AML-193 (cell line): ENCODE measurements at places on chromosomes 7 and 10.

GRCh38 chr7:118758582-118758981 lies 534.1 kb downstream of the ANKRD7 start:
- DNase-seq, result no peak

- no peak for DNase-seq
Observed at GRCh38 chr7:151275813-151276577, 27.5 kb upstream of the SMARCD3 start.

GRCh38 chr7:148657929-148658328 lies 40.8 kb upstream of the CUL1 start:
- no peak for DNase-seq

DNA sequence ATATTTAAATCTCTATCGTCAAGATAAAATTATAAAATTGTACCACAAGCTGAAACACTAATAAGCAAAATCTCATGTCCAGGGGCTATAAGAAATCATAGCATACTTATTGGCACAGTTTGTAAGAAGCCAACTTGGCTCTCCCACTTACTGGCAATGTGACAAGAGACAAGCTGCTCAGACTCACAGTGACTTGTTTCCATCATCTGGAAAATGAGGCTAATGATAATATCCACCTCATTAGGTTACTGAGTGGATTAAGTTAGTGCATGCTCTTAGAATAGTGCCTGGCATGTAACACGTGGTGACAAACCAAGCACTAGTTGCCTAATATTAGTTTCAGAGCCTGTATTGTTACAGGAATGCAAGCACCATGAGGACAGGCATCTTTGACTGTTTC lies 234.4 kb downstream of the GLI3 start:
- no peak for DNase-seq

- no peak for DNase-seq
Observed at GRCh38 chr10:16933783-16934182, 116.6 kb upstream of the RSU1 start.

DNA sequence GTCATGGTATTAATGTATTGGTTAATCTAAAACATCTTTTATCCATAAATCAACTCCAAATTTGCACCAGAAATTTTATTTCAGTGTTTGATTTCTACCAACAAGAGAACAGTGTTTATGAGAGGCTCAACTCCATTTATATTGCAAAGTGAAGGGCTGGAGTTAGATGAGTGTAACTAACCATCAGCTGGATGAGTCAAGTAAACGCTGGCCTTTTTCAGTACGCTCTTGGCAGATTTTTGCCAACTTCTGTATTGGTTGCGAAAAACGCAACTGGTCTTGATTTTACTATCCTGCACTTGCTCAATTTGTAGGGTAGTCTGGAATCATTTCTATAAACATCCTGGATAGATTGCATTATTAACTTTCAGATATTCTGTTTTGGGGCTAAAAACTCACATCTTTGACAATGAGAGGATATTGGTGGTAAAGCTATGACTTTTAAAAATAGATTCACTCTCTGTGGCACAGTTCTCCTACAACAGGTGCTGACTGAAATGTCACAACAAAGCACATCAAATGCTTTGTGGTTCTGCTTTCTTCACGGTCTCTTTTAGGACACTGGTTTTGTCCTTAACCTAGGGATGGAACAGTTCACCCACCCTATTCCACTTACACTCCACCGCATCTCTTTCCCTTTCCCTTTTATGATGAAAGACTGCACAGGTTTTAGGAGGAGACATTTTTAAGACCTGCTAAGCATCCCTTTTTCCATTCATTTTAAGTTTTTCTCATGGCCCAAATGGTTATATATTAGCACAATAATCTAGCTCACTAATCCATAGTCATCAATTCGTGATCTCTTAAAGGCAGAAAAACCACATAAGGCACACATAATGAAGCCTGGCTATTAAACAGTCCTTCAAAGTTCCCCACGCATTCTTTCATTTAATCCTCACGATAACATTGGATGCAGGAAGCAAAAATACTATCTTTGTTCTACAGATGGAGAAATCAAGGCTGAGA lies 12.8 kb downstream of the CACNA2D1 start:
- no peak for DNase-seq

- DNase-seq, result no peak
Observed at GRCh38 chr10:18364987-18365775, 225.0 kb downstream of the CACNB2 start.

DNA sequence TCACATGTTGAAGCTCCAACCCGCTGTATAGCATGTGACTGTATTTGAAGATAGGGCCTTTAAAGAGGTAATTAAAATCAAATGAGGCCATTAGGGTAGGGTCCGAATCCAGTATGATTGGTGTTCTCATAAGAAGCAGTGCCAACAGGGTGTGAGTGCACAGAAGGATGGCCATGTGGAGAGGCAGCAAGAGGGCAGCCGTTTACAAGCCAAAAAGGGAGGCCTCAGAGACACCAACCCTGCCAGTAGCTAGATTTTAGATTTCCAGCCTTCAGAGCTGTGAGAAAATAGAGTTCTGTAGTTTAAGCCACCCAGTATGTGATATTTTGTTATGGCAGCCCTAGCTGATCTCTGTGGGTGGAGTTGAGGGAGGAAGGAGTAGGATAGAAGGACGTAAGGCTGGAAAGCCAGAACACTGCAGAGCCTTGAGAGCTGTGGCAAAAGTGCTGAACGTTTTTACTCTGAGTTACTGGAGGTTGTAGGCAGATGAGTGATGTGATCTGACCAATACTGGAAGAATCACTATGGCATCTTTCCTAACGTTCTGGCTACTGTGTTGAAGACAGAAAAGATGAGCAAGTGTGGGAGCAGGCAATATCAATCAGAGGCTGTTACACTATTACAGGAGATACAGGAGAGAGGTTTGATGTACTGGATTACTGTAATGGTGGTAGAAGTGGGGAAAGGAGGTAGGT lies 334.9 kb downstream of the ELMO1 start:
- no peak for DNase-seq

DNA sequence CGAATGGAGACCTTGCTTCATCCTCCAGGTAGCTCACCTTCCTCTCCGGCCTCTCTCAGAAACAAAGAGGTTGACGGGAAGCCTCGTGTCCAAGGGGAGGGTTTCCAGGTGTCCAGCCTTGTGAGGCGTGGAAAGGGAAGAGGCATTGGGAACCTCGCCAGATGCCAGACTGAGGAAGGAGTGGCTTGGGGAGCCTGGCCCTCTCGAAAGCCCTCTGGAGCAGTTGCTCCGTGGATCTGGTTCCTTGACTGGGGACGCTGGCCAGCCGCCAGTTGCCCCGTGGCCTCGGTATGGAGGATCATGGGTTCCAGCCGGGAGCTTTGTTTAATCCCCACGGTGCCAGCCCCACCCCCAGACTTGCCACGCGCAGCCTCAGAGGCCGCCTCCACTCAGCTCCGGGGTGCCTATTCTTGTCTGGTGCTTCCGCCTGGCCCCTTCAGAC lies 30.3 kb upstream of the SUN1 start:
- DNase-seq, result no peak

- DNase-seq, result no peak
Observed at GRCh38 chr7:114183311-114184088, 231.1 kb upstream of the FOXP2 start.

DNA sequence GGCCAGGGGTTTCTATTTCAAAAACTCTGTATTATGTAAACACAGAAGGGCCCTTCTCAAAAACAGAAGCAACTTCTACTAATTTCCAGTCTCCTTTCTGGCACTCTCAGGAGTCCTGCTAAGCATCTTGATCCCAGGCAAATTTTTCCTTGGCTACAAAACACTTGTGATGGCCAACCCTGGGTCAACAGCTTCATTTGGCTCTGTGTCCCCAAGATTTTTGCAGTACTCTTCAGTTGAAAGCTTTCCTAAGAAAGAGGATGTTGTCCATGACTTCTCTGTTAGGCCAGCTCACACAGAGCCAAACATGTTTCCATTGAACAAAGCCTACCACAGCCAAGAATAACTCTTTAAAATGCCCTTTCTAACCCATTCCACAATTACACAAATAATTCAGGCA lies 99.0 kb upstream of the EGR2 start:
- no peak for DNase-seq

- no peak for DNase-seq
Observed at GRCh38 chr7:110974441-110974840, 116.5 kb upstream of the LRRN3 start.

DNA sequence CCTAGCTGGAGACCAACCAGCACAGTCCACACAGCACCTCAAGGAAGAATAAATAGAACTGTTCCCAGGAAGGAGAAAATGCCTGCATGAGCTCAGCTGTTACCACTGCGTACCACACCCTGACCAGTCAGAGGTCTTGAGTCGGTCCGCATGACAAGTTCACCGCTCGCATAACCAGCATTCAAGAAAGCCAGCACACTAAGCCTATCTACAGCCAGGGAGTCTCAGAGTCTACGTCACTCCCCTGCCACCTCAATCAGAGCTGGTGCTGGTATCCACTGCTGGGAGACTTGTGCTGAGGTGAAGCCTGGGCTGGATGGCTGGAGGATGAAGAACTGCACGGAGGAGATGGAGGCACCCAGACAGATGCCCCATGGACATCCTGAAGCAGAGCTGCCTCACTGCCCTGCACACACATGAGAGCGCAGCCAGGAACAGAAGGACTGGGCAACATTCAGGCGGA lies 19.6 kb downstream of the AKR1C1 start:
- DNase-seq, result no peak

- DNase-seq, result no peak
Observed at GRCh38 chr7:106959753-106960152, 84.8 kb upstream of the PRKAR2B start.
